ENCODE measurements at places on chromosomes 7 and 10.

DNA sequence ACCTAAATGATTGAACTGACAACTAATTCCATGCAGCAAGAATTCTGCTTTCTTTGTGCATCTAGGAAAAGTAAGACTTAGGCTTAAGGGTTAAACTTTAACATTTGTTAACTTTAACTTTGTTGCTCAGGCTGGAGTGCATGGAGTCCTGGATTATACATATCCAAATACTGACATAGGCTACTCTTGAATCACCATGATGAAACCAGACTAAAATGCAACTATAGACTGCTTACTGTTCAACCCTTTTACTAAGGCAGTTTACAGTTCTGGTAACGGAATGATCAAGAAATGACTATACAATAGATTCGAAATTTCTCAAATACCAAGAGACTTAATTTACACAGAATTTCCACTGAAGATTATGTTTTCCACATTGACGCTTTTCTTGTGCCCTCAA is 52.0 kb downstream of the PUS7 start:
- DNase-seq, result no peak

- DNase-seq, result no peak
These were observed 915.8 kb downstream of the TYW1 start for GRCh38 chr7:67912437-67912836.

DNA sequence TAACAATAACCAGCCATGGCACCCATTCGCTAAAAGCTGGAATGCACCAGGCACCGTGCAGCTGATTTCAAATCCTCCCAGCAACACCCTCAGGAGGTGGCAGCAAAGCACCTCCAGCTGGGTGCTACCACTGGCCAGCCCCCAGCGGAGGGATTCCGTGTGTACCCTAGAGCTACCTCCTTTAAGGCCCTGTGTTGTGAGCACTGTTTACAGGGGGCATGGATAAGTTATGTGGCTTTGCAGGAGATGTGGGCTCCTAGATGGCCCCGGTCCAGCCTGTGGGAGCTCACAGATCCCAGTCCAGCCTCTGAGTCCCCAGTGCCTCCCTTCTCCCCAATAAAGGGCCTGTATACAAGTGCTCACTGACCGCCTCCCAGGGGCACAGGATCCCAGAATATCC is 27.1 kb downstream of the TNRC18 start:
- peak; percentile 80 for DNase-seq

- no peak for DNase-seq
These were observed 22.8 kb downstream of the CREB5 start for GRCh38 chr7:28435152-28435551.

DNA sequence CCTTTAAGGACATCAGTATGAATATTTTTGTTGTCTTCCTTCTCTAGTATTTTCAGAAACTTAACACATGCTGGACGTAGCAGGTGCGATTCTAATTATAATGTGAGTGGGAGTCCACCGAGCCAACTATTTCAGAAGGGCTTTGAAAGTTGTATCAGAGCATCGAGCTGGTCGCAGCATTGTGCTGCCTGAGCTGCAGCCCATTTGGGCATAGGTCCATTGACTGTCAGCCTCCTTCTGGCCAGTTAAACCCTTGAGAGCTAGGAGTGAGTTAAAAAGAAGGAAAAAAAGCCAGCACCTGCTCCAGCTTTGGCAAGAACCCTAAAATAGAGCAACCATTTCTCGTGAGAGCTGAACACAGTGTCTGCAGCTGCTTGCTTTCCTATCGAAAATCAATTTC is 47.8 kb downstream of the SLC35G1 start:
- no peak for DNase-seq

DNA sequence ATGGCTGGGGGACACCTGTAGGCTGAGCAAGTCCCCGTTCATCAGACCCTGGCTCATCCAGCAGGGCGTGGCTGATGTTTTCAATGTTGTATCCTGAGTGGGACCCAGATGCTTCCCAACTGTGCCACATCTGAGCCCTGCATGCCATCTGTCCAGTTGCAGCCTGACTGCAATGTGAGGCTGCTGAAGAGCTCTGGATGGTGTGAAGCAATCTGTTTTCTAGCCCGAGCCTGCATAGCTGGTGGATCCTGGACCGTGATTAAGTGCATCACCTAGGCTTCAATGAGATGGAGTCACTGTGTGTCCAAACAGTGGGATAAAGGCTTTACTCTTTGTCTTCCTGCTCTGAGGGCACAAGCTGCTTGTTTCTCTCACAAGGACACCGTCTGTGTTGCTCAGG is 99.8 kb downstream of the TCF7L2 start:
- no peak for DNase-seq

- DNase-seq, result no peak
These were observed 411.8 kb downstream of the ARL4A start for GRCh38 chr7:13099154-13099795.

GRCh38 chr7:31716355-31716754 is 29.3 kb downstream of the PPP1R17 start:
- no peak for DNase-seq

DNA sequence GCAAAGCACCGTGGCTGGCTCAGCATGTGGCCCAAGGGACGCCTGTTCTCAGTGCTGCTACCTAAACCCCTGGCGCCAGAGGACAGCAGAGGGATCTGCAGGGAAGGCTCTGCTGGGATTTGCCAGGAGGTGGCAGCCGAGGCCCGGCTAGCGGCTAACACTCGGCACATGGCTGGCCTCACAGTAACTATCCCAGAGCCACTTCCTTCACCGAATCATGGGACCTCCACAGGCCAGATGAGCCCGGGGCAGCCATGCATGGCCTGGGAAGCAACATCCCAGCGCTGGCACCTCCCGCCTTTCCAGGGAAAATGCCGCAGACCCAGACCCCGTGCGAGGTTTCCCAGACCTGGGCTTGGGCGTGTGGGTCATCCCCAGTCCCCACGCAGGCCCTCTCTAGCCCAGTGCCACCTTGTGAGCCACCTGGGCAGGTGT is 36.4 kb downstream of the DPYSL4 start:
- DNase-seq, result peak; percentile 79

DNA sequence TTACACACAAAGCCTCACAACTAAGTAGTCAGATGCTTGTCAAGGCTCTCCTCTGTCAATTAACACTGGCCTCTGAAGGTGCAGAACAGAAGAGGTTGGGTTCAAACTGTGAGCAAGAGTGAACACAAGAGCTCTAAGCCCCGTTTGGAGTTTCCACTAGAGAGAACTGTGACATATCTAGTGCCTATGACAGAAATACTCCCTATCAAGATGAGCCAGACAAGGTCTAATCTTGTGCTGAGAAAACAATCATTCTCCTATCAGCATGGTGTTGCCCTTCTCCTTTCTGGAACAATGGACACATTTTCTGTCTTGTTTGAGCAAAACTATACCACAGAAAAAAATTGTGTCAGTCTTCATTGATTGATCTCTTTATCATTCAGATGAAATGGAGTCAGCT is 62.4 kb upstream of the CCDC71L start:
- no peak for DNase-seq

DNA sequence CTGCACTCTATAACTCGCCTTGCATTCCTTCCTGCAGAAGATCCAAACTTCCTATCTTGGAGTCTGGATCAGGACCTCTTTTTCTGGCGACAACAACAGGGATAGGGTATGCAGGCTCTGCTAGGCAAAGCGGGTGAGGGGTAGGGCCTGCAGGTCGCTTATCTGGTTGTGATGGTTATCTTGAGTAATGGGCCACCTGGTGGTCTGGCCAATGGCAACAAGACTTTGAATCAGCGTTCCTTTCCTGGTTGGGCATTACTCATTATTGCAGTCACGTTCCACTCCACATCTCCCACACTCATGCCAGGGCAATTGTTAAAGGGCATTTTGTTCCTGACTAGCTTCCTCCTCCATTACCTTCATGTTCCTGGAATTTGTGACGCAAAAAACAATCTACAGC is 48.4 kb upstream of the PLXDC2 start:
- no peak for DNase-seq

DNA sequence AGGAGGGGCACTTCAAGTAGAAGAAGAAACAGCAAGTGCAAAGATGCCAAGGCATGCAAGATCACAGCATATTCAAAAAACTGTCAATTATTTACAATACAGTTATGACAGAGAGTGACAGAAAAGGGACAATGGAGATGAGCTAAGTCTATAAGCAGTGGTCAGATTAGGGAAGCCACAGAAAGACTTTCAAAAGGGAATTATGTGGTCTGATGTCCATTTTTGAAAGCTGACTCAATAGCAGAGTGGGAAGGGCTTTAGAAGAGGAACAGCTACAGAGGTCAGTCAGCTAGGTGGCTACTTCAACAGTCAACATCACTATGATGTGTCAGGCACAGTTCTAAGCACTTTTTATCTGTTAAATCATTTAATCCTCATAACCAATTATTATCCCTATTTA is 45.2 kb upstream of the SPOCK2 start:
- no peak for DNase-seq

DNA sequence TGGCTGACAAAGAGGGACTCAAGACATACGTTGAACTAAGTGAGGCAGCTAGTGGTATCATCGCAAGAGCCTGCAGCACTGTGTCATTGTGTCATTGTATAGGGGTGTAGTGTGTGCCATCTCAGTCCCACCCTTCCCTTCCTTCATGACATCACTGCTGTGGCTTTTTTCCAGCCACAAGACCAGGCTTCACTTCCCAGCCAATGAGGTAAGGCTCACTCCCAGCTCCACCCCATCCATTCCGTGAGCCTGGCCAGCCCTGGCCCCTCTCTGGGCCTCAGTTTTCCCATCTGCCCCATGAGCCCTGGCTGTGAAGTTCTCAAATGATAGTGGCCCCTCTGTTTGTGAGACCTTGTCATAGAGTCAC is 134.3 kb upstream of the ZMIZ1 start:
- peak; percentile 41 for DNase-seq

DNA sequence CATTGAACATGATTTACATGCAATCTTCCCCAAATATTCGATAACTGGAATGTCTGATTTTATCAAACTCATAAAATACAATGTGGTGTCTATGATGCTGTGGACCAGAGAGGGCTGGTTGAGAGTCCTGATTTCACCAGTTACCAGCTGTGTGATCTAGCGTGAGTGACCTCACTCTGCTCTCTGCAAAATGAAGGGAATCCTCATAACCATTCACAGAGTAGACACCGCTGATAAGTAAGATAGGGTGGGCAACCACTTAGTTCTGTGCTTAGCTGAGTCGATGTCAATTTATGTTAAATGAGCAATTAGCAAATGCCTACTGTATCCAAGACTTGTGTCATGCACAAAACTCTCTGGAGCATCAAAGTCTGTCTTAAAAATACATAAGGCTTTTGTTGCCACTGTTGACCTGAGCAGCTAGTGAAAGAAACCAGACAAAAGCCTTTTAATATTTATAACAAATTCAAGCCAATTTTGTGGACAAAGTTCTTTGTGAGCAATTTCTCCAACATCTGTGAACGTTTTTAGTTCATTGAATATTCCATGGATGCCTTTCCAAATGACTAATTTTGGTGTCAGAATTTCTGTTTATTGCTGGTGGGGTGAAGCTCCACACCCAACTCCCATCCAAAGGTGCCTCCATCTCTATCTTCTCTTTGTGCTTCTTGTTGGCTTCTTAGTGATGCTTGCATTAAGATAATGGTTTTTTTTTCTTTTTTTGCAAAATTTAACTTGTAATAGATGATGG is 314.2 kb downstream of the ADRA2A start:
- no peak for DNase-seq

DNA sequence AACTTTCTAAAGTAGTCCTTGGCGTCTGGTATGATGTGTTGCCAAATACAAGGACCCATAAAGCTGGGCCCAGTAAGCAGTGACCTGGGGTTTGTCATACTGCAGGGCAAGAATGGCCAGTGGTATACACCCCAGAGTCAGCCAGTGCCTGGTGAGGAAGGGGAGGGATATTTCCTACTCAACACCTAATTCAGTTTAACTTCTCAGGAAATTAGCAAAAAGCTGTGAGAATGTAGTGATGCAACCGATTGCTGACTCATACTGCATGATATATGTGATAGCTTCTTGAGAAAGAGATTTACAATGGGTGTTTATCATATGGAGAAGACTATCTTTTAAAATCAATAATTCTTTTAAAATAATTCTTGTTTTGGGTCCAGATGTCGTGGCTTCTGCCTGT is 889.3 kb upstream of the CELF2 start:
- DNase-seq, result no peak

DNA sequence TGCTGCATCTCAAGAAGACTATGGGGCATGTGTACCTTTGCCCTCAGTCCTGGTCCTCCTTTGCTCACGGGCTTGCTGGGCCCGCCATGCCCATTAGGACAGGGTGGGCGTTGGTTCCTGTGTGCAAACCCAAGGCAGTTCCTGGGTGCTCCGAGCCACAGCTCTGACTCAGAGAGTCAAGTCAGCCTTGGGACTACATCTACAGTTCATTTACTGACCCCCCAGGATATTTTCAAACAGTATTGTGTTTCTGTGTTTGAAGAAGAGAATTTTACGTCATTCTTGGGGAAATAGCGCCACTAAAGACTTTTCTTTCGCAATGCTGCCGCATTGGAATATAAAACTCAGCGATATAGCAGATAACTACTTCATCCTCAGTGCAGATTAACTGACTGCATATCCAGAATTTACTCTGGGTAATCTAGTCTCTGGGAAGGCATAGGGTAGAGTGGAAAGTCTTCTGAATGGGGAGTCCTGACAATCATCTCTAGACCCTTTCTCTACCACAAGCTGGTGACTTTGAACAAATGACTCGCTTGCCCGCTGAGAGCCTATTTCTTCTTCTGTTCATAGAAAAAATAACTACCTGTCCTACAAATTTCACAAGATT is 638.9 kb upstream of the FZD8 start:
- DNase-seq, result no peak

- DNase-seq, result no peak
These were observed 63.8 kb downstream of the GRB10 start for GRCh38 chr7:50718876-50719275.

GRCh38 chr7:155559519-155560108 is 13.3 kb upstream of the CNPY1 start:
- no peak for DNase-seq

GRCh38 chr7:100126239-100126930 is 382 bp upstream of the MBLAC1 start:
- DNase-seq, result no peak

DNA sequence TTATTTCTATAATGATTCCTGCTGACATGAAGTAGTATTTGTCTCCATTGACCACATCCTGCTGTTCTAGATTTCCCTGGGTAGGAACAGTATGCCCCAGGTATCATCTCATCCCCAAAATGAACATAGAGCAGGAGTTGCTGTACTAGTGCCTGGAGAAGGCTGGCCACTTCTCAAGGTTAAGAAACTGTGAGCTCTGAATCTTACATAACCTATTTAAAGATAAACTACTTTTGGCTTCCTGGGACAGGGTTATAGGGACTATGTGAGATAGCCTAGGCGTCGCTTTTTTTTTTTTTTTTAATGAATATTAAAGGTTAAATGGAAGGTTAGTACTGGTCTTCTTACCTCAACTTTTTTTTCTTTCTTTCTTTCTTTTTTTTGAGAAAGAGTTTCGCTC is 103.0 kb downstream of the LRRC4 start:
- no peak for DNase-seq

GRCh38 chr7:22124941-22125340 is 179.2 kb upstream of the CDCA7L start:
- DNase-seq, result no peak

GRCh38 chr10:3292636-3293035 is 120.1 kb upstream of the PITRM1 start:
- no peak for DNase-seq

GRCh38 chr7:112509402-112509801 is 28.6 kb downstream of the LSMEM1 start:
- DNase-seq, result no peak

- DNase-seq, result no peak
These were observed 74.7 kb downstream of the MKI67 start for GRCh38 chr10:128051548-128051947.
